ENCODE measurements at places on chromosomes 1 and 21.

DNA sequence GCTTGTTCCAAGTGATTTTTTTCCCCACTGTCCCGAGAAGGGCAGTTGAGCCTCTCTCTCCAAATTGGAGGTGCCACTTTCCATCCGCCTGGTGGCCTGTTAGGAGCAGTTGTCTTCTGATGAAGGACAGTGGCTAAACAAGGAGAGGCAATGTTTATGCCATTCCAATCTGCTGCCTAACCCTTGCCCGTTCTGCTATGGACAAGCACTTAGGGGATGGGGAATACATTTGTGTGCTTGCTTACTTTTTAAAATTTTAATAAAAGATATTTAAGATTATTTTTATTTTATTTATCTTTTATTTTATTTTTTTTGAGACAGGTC, 12.0 kb downstream of the COQ8A start:
- DNase-seq, result no peak

GRCh38 chr1:58402444-58402843, 144.1 kb downstream of the OMA1 start:
- peak; percentile 69 for DNase-seq

- peak; percentile 35 for DNase-seq
Measured at GRCh38 chr1:147545133-147545532, 3.8 kb downstream of the BCL9 start.

GRCh38 chr21:45889961-45890360, 91.6 kb upstream of the COL6A1 start:
- DNase-seq, result no peak

DNA sequence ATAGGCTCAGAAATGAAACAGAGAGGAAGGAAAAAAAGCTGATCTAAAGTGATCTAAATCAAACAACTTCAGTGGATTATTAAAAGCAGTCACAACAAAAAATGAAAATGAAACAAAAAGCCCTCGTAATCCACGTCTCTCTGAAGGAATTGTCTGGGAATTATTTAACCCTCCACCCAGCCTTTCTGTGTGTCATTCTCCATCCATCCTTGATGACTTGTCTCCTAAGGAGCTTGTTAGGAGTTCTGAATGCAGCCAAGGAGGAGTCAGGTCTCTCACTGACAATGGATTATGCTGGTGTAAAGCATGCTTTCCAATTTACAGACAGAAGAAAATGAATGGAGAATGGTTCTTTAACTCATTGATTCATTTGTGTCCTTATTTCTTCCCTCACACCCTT, 359.3 kb upstream of the RUNX1 start:
- DNase-seq, result peak; percentile 57

DNA sequence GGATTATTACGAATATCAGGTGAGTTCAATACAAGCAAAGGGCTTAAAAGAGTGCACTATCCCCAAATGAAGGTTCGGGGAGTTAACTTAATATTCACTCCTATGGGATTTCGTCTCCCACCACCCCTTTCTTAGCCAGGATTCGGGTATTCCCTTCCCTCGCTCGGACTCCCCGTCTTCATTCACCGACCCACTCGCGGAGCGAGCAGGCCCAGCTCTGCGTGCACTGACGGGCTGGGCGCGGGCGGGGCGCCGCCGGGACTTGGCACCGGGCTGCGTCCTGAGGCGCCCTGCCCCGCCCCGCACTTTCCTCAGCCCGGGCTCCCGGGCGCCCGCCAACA, 7.7 kb upstream of the MPZL1 start:
- no peak for DNase-seq

- DNase-seq, result no peak
Measured at GRCh38 chr1:241924080-241924808, 33.3 kb upstream of the BECN2 start.

- no peak for DNase-seq
Measured at GRCh38 chr1:82185084-82185483, 384.4 kb downstream of the ADGRL2 start.

GRCh38 chr1:28340221-28340974, 11.6 kb downstream of the MED18 start:
- DNase-seq, result no peak

DNA sequence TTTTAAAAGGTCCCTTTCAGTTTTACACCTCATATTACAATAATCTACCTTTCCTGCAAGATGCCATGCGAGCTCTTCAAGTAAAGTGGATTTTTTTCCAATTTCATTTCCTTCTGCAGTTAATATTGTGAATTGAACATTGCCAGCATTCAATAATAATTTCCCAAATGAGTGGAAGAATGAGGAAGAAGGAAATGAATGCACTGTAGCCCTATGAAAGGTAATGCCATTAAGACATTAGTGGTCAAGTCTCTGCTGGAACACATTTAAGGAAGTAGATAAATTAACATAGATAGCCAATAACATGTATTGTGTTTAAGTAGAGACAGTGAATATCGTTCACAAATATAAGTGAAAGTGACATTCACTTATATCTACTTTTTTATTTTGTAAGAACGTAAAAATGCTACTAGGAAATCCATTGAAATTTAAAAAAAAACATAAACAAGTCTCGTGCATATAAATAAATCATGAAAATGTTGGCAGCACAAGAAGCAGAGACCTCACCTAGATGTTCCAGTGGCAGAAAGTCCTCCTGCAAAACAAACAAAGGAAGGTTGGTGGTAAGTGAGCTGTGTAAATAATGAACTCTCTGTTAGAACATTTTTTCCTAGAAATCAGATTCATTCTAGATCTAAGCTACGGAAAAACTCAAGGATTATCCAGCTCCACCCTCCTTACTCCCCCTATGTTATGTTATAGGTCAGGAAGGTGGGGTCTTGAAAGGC, 17.7 kb downstream of the FCRL3 start:
- no peak for DNase-seq

- no peak for DNase-seq
Measured at GRCh38 chr21:32576011-32576410, 9.3 kb downstream of the TCP10L start.

DNA sequence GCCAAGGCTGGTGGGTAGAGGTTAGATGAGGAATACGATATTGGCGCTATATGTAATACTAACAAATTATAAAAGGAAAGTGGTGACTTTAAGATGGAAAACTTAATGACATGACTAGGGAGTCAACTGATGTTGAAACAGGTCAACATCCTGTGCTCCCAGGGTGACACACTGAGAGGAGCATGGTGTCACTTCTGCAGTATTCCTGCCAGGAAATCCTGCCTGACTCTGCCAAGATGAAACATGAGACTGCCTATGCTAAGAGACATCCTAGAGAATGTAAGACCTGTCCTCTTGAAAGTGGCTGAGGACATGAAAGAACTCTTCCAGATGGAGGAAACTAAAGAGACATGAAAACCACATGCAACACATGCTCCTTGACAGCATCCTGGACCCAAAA, 65.0 kb upstream of the KCND3 start:
- no peak for DNase-seq

DNA sequence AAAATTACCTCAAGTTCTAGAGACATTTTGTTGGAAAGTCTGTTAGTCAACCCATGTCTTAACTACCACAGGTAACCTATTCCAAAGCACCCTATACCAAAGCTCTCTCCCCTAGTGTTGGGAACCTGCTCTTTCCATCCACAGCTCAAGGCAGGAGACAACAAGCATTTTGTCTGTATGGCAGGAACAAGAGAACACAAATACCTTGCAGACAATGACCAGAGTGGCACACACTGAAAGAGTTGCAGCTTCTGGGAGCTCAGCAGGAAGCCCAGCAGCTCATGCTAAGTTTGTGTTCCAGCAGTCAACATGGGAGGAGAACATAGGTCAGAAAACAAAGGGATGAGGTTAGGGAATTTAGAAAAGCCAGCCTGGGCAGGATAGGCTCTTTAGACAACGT, 300.8 kb downstream of the HHIPL2 start:
- DNase-seq, result no peak

GRCh38 chr1:230797376-230797920, 50.3 kb downstream of the CAPN9 start:
- DNase-seq, result no peak

DNA sequence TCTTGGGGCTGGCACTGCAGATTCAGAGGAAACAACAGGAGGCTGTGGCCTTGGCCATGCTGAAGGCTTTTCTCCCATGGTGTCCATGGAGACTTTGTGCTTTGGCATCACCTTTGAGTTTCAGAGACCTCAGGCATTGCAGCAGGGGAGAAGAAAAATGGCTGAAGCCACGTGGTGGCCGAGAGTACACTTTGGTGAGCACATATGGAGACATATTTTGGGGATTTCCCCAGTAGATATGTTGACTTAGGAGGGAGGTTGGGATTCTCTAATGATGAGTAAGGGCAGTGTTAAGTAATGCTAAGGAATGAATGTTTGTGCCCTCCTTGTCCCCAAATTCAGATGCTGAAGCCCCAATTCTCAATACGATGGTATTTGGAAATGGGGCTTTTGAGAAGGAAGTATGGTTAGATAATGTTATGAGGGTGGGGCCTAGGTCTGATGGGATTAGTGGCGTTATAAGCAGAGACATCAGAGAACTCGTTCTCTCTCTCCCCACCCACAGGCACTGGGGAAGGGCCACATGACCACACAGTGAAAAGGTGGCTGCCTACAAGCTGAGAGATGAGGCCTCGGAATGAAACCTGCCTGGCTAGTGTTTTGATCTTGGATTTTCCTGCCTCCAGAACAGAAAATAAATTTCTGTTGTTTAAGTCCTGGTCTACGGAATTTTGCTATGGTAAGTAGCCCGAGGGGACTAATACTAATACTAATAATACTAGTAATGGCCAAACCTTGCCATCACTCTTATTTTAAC, 98.6 kb downstream of the TBX19 start:
- DNase-seq, result peak; percentile 73

DNA sequence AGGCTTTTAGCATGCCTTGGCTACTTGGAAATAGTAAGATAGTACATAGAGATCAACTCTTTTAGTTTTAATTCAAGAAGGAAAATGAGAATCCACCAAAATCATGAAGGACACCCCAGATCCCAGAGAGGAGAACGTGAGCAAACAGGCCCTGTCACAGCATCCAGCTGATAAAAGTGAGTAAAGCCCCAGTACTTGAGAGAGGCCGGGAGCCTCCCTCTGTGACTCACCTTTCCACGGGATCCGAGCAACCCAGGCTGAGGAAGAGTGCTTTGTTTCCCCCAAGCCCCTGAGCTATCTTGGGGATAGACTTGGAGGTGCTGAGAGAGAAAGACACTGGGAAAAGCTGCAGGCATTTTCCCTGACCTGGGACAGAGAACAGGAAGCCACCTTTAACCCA, 238.6 kb downstream of the DUSP10 start:
- no peak for DNase-seq

- DNase-seq, result no peak
Measured at GRCh38 chr1:117635805-117636204, 30.0 kb downstream of the TENT5C start.

GRCh38 chr1:194394676-194395075, 1208.3 kb upstream of the B3GALT2 start:
- no peak for DNase-seq

- DNase-seq, result peak; percentile 100
Measured at GRCh38 chr1:168178638-168179437, at the start of gene TIPRL. TIPRL (plus strand) TSS chr1:168178962; CDS start chr1:168179078, 116 bp downstream.

DNA sequence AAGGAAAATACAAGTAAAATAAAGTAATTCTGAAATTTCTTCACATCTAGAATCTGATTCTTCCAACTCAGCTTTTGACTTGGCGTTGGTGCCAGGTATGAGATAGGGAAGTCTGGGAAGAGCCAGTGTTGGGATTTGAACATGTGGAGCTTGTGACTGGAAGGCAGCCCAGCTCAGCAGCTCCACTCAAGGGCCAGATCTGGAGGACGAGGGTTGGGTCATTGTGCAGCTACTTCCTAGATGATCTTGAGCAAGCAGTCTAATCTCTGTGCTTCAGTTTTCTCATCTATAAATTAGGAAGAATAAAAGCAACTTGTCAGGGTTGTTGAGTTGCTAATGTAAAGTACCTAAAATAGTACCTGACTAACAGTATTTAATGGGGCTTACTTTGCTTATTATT, 5.0 kb downstream of the ADARB1 start:
- DNase-seq, result peak; percentile 20

GRCh38 chr21:36310016-36310415, 10.0 kb upstream of the MORC3 start:
- no peak for DNase-seq

- DNase-seq, result no peak
Measured at GRCh38 chr1:6331543-6332273, 61.9 kb downstream of the ACOT7 start.

GRCh38 chr1:232880354-232880753, 70.1 kb upstream of the NTPCR start:
- peak; percentile 18 for DNase-seq

GRCh38 chr1:54199151-54199764, 572 bp downstream of the CYB5RL start:
- no peak for DNase-seq

DNA sequence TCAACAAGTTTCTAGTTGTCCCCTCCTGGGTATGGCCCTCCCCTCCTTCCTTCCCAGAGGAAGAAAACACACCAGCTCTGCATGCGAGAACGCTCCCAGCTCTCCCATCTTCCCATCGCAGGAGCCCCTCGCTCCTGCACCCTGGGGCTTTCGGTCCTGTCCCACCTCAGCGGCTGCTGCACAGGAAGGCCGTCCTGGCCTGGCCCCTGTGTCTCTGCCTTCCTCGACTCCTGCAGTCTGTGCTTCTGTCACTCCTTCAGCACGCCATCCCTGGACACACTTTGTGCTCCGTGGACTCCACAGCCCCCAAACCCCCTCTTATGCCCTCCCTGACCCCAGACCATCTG, 23.2 kb downstream of the KRTAP10-1 start:
- no peak for DNase-seq

DNA sequence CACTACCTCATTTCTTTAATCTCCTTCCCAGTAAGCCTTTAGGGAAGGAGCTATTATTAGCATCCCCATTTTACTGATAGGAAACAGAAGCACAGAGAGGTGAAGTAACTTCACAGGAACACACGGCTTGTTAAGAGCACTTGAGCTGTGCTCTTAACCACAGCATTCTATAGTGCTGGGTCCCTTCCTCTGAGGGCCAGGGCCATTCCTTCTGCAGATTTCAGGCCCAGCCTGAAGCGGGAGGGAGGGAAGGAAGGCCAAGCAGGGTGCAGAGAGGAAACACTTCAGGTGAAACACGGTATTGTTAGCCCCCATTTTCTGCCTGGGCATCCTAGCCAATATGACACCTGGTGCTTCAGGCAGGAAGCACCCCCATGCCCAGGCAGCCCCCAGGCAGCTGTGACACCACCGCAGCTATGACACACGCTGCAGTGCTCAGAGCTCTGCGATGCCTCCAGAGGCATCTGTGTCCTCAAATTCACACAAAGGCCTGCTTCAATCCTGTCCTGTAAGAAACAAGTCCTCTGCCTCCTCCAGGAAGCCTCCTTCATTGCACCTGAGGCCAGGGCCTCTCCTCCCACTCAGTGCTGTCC, 4.5 kb upstream of the EXTL1 start:
- no peak for DNase-seq

- DNase-seq, result no peak
Measured at GRCh38 chr21:33703750-33704606, 61.7 kb downstream of the ITSN1 start.

DNA sequence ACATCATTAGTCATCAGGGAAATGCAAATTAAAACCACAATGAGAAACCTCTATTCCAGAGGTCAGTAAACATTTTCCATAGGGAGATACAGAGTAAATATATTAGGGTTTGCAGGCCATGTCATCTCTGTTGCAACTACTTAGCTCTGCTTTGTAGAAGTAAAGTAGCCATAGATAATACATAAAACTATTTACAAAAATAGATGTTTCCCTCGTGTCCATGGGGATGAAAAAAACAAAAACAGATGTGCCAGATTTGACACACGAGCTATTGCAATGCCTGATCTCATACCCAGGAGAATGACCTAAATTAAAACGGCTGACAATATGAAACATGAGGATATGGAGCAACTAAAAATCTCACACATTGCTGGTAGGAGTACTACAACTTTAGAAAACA, 17.3 kb downstream of the LTN1 start:
- peak; percentile 46 for DNase-seq
